ENCODE measurements at places on chromosomes 4 and X. TPM values are rescaled to one million over a fixed set of nuclear protein-coding genes. Genes with fewer than 3 reads are reported as not detected.

- DNase-seq, result no peak
These were observed 9.0 kb upstream of the BCOR start for GRCh38 chrX:40106676-40107290.

DNA sequence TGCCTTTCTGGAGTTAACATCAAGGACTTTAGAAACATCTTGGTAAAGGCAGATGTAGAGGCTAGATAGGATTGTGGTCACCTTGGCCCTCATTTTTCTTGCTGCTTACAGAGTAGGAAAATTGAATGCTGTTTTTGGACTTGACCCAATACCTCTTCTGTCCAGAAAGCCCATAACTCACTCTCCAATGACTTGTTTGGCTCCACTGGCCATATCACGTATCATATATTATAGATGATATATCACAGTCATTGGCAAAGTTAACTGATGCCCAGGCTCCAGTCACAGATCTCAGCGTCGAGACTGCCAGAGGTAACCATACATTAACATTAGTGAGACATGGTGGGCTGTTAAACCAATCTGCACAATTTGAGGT is 88.1 kb upstream of the PLAC1 start:
- no peak for DNase-seq

DNA sequence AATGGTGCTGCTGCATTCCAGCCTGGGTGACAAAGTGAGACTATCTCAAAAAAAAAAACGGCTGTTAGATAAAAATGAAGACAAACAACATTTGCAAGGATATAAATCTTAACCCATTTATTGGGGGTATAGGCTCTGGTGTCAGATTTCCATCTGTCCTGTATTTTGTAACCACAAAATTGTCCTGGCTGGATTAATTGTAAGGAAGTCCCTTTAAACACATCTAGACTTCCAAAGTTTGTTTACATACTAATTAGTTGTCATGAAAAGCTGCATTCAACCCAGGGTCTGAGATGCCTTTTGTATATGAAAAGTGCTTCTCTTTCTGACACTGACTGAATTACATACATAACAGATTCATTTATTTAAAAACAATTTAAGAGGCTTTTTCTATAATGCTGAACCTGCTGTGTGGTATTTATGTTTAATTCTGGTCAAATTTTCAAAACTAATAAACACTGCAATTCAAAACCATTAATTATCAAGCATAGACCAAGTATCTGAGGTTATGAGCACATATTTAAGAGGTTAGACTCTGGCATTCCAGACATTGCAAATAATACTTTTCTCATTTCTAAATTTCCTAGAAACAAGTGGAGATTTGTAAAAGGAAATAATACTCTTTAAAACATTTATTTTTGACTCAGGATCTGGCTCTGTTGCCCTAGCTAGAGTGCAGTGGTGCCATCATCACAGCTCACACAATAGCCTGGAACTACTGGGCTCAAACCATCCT is 17.5 kb upstream of the UGDH start:
- no peak for DNase-seq

GRCh38 chr4:4384837-4385236 is 2.1 kb upstream of the NSG1 start:
- DNase-seq, result no peak

LAMTOR3 gene
- 77.8 TPM for polyA plus RNA-seq
